ENCODE measurements at places on chromosomes 3 and 15. TPM values are rescaled to one million over a fixed set of nuclear protein-coding genes. Genes with fewer than 3 reads are reported as not detected.

GRCh38 chr3:150251187-150252062 is 156.7 kb upstream of the TSC22D2 start:
- no peak for DNase-seq
- H3K4me3 ChIP-seq = no peak overlapping the region
- no peaks in the 10 kb centered on the region for H3K36me3 ChIP-seq

Gene AQP9
- not detected for total RNA-seq

- H3K4me3 ChIP-seq = peak overlapping the region; percentile 62
- H3K36me3 ChIP-seq = peaks cover 6% of the 10 kb centered on the region
- peaks cover 41% of the 10 kb centered on the region for H3K4me1 ChIP-seq
- peak; percentile 88 for DNase-seq
- no peak overlapping the region for H3K27ac ChIP-seq
These were observed 1.9 kb downstream of the CHST2 start for GRCh38 chr3:143121241-143122088.

Gene MORC1
- not detected for total RNA-seq

Gene GOLGA8G
- total RNA-seq = not detected

Gene ZNF80
- total RNA-seq = 0.67 TPM

Gene NEDD4
- 32.2 TPM for total RNA-seq

GRCh38 chr3:47580481-47580880 is 1.8 kb upstream of the CSPG5 start:
- peaks cover 2% of the 10 kb centered on the region for H3K36me3 ChIP-seq
- no peak overlapping the region for H3K27ac ChIP-seq

Gene ANKUB1
- total RNA-seq = not detected

DNA sequence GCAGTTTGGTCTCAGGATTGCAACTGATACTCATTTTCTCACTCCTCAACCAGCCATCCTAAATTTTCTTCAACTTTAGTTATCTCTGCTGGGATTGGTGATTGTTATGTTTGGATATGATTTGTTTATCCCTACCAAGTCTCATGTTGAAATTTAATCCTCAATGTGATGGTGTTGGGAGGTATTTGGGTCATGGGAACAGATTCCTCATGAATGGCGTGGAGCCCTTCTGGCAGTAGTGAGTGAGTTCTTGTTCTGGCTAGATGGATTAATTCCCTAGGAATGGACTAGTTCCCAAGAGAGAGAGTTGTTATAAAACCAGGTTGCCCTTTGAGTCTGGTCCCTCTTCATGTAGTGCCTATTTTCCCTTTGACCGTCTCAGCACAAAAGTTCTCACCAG is 399.9 kb downstream of the SQOR start:
- H3K4me1 ChIP-seq = no peaks in the 10 kb centered on the region
- H3K27ac ChIP-seq = no peak overlapping the region
- H3K4me3 ChIP-seq = no peak overlapping the region
- H3K27me3 ChIP-seq = no peaks in the 10 kb centered on the region

- no peaks in the 10 kb centered on the region for H3K27me3 ChIP-seq
- no peak overlapping the region for H3K27ac ChIP-seq
- H3K4me1 ChIP-seq = peaks cover 2% of the 10 kb centered on the region
- H3K4me3 ChIP-seq = no peak overlapping the region
These were observed 13.0 kb upstream of the MANF start for GRCh38 chr3:51371943-51372557.

Gene C3orf22
- not detected for total RNA-seq
